Hypothalamus (tissue), 51 donors: ENCODE measurements at places on chromosomes 1 and 21.

DNA sequence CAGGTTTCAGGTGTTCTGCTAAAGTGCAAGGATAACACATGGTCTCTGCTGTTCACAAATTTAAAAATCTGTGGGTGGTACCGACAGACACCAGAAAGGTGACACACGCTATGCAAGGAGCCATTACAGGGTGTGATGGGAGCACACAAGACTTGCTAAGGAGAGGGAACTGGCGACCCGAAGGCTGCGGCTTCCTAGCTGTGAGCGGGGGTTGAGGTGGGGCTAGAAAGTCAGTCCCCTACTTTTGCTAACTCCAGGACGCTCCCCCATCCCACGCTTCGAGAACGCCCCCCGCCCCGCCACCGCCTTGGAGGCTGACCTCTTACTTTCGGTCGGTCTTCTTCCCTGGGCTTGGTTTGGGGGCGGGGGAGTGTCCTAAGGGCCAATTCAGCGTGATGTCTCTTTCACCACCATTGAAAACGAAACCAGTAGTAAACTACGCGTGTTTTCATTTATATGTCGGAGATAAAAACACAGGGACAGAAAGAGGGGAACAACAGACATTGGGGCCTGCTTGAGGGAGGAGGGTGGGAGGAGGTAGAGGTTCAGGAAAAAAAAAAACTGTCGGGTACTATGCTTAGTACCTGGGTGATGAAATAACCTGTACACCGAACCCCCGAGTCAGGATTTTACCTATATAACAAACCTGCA lies 1.1 kb downstream of the CKS1B start:
- DNase-seq, result no peak

- no peak for DNase-seq
These were observed 175.0 kb downstream of the SMYD3 start for GRCh38 chr1:246332078-246332477.

GRCh38 chr1:147245129-147245528 lies 2.6 kb downstream of the CHD1L start:
- no peak for DNase-seq

DNA sequence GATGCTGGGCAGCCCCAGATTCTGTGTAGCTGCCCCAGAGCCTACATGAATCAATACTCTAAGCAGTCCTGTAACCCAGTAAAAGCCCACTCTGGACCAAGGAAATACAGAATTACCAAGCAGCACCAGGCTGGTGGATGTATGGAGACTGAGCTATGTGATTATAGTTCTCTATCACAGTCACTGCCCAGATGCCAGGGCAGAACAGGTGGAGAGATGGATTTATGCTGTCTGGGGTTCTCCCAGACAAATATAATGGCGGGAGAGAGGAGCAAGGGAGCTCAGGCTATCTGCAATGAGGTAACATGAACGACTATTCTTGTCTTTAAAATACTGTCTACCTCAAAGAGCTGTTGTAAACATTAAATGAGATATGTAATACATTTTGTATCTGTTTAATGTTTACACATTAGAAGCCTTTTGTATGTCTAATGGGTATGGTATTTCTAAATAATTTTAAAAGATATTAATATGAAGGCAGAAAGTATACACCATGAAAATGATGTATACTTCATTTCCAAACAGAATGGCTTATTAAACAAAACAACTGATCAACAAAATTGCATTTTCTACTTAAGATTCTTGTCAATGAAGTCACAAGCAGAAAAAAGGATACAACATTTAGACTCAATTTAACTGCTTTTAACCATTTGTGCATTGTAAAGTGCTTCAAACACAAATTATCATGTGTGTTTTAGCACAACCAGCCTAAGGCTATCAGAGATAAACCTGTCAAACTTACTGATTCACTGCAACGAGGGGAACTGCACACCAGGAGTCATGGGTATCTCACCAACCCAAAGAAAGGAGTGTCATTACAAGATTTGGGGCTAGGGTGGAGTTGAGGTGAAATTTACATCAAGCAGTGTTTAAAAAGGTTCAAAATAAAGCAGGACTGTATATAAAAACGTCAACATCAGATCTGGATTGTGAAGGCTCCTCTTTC lies 3.0 kb downstream of the SDE2 start:
- no peak for DNase-seq

DNA sequence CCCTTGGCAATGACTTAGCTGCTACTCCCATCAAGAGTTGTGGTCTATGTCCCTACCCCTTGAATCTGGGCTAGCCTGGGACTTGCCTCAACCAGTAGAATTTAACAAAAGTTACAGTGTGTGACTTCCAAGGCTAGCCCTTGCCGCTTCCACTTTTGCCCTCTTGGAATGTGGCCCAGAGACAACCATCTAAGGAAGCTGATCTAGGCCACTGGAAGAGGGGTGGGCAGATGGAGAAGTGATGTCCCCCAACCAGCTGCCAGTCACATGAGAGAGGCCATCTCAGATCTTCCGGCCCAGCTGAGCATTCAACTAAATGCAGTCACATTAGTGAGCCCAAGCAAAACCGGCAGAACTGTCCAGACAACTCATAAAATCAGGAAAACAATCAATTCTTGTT lies 115.1 kb downstream of the TOMM20 start:
- no peak for DNase-seq

GRCh38 chr1:153791648-153792253 lies 16.5 kb downstream of the SLC27A3 start:
- no peak for DNase-seq

- DNase-seq, result no peak
These were observed 6.0 kb downstream of the COL9A2 start for GRCh38 chr1:40310983-40311642.

DNA sequence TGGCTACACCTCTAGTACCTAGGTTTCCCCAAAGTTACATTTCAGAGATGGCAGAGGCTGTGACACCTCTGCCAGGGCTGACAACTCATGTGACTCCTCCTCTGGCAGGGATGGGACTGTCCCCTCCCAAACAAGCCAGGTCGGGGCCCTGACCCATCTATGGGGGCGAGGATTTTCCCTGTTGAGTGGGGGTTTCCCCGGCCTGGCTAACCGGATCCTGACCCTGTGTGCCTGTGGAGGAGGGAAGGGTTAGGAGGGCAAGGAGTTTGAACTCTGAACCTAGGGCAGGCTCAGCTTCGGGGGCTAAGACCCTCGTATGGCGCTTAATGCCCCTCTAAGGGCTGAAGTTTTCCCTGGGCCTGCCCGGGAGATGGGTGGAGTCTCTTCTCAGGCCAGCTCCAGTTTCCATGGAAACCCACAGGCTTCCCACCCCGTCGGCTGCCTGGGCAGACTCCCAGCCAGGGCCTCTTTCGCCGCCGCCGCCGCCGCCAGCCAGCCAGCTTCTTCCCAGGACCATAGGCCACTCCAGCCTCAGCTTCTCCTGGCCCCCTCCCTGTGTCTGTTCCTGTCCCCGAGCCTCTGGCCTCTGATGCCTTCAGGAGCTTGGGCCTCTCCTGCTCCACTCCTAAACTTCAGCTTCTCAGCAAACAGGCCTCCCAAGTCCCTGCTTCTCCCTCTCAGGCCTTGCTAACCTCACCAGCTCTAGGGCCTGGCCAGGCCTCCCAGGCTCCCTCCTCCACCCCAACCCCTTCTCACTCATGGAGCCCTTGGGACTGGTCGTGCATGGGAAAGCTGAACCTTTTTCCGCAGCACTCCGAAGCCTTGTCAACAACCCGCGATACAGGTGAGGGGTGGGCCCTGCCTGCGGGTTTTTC lies at the start of gene BTBD19:
Gene BTBD19, plus strand, starts transcription at position 461 of the 875 bp plus-strand sequence. Its CDS starts 298 bp downstream, at position 759.
- DNase-seq, result peak; percentile 53

- DNase-seq, result no peak
These were observed 74.5 kb upstream of the CAMK1G start for GRCh38 chr1:209509039-209509438.

- DNase-seq, result peak; percentile 41
These were observed at the start of gene PLPPR5 for GRCh38 chr1:99004861-99005442. PLPPR5 (minus strand) TSS chr1:99004861; CDS start chr1:99004671, 190 bp downstream.

DNA sequence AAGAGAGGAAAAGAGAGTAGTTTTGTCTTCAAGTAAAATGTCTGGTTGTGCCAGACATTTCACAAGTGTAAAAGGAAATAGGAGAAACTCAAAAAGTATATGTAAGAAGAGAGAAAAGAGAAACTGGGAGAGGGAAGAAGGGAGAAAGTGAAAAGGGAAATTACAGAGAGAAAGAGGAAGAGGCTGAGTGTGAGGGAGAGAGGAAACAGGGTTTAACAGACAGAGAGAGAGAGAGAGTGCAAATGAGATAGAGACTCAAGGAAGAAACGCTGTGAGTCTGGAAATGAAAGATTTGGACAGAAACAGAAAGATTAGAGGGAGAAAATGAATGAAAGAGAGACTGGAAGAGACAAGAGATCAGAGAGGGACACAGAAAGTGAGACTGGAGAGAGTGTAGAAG lies 806.2 kb downstream of the PLA2G4A start:
- no peak for DNase-seq
